ENCODE measurements at places on chromosomes 5 and 9.

GRCh38 chr9:105039175-105039799, 111.3 kb upstream of the ABCA1 start:
- DNase-seq, result no peak

DNA sequence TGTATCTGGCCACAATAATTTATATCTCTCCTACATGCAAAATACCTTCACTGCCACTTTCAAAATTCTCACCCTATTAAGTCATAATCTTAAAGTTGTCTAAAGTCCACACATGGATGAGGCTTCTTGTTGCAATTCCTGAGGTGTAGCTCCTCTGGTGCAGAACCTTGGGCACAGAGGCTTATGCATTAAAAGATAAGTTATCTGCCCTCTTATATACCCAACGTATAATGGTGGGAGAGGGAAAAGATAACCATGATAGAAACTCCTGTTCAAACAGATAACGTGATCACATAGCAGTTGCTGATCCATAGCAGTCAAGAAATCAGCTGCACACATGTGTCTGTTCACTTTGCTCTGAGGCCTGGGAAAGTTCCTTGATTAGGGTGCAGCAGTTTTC, 1767.0 kb downstream of the MAT2B start:
- DNase-seq, result no peak

- no peak for DNase-seq
Measured at GRCh38 chr5:43400082-43400481, 12.1 kb downstream of the CCL28 start.

- no peak for DNase-seq
Measured at GRCh38 chr5:74310997-74311930, 329.3 kb downstream of the ENC1 start.

GRCh38 chr5:178434016-178434761, 156.0 kb downstream of the COL23A1 start:
- no peak for DNase-seq

DNA sequence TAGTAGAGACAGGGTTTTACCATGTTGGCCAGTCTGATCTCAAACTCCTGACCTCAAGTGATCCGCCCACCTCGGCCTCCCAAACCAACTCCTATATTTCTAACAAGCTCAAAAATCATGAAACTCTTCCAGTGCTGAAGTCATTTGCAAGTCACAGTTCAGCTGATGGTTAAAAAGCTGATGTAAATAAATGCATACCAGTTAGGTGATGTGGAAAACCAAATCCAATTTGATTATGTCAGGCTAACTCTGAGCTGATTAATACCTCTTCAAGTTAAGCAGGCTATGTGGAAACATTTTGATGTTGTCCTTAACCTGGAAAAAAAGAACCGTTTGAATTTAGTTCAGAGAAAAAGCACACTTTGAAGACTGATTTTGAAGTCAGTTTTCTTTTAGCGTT, 51.0 kb downstream of the TMEM252 start:
- no peak for DNase-seq

DNA sequence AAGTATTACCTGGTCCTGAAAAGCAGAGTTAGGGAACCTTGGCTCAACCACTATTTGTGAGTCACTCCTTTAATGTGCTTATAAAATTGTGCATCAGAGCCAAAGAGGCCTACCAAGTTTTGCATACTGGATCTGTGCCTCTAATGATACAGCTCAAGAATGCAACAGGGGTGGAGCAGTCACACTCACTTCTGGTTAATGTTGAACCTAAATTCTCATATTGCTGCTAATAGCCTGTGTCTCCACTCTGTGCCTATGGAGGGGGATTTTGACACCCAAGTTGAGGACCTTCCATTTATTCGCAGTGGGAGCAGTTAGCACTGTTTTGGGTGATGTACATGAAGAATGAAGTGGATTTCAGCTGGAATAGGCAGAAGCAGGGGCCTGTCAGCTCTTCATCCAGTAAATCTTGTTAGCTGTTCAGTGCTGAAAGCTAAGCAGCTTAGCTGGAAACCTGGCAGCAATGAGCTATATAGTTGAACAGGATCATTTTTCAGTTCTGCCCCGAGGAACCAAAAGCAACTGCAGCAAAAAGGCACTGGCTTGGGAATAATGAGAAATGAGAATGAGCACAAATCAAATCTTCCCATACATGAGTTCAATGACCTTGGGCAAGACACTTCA, 9.7 kb downstream of the SH3TC2 start:
- no peak for DNase-seq

GRCh38 chr9:72984991-72985390, 32.1 kb upstream of the ALDH1A1 start:
- DNase-seq, result no peak

DNA sequence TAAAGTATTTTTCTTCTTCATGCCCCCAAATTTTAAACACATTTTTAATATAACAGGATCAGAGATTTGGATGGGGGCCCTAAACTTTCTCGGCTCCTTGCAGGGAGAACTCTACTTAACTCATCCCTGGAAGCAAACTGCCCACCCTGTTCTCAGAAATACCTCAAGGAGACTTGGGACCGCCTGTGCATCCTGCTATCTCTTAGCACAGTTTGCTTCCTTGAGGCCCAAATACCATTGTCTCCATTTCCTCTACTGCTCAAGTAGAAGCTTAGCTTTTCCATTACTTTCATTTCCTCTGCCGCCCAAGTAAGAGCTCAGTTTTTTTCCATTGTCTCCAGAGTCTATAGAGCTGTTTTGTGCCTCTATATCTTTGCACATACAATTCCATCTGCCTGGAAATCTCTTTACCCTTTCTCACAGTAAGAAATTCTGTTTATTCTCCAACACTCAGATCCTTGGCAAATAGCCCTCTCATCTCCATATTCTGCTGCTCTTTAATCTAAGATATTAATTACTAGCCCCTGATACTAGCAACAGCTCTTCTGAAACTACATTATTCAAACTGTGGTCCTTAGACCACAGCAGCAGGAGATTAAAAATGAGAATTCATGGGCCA, 137.8 kb downstream of the CEMIP2 start:
- no peak for DNase-seq

DNA sequence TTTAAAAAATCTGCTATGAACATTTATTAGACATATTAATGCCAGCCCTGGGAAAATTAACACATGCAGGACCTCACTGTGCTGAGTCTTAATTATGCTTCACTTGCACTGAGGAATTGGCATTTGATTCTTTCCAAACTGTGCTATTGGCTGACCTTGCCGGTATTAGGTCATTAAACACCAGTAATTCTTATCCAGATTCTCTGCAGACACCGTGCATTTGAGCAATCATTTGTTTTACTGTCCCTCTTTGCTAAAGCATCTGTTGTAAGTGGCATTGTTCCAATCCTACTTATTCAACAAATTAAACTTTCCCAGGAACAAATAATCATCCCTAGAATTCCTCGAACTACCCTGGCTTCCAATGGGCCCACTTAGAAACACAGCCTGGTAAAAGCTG, 145.0 kb downstream of the SLC12A2 start:
- DNase-seq, result no peak

- DNase-seq, result no peak
Measured at GRCh38 chr5:172274951-172275753, 8.4 kb downstream of the UBTD2 start.

DNA sequence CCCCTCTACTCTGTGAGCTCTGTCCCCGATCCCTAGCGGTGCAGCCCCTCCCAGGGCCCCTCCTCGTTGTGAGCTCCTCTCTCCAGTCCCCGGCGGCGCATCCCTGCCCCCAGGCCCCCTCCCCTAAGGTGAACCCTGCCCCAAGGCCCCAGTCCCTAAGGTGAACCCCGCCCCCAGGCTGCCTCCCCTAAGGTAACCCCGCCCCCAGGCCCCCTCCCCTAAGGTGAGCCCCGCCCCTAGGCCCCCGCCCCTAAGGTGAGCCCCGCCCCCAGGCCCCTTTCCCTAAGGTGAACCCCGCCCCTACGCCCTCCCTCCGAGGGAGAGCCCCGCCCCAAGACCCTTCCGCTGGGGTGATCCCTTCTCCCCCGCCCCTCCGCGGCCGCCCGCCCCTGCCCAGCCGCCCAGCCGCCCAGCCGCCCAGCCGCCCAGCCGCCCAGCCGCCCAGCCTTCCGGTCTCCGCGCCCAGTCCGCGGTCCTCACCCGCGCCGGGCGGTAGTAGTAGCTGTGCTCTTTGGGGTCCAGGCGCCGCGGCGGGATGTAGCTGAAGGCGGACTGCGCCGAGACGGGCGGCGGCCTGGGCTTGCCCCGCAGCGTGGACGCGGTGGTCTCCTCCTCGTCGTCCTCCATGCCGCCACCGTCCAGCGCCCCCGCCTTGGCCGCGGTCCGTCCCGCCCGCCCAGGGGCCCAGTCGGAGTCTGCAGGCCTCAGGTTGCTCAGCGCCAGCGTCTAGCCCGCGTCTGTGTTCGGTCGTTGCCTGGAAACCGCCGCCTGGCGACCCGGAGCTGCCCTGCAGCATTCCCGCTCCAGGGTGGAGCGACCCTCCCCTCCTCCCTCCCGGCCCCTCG, at the start of gene CFAP90:
Gene CFAP90 (minus strand): TSS at position 739 of the 845 bp plus-strand sequence. CDS start 112 bp downstream, at position 627.
- peak; percentile 87 for DNase-seq

DNA sequence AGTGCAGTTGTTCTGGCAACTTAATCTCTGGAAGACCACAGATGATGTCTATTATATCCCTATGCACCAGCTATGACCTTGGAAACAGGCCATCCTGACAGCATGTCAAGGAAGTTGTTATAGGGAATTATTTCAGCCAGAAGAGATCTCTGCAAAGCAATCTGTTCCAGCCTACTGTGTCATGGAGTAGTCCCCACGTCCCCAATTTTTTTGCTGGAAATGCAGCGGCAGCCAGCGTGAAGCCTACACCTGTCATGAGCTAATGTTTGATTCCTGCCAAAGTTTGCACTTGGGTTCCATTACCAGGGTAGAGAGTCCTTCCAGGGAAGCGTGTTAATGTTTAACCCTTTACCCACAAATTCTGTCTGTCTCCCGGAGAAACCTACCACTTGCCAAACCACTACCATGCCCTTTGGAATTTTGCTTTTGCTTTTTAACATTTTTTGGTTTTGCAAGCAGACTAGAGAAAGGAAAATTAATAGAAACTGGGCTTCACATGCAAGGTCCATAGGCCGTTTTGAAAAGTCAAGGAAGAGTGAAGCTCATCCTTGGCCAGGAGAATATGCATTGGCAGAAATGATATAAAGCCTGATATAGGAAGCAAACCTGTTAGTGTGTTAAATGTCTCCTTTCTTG, 174.9 kb upstream of the SPRY4 start:
- DNase-seq, result no peak

GRCh38 chr9:131774636-131775035, 34.8 kb upstream of the RAPGEF1 start:
- DNase-seq, result no peak

DNA sequence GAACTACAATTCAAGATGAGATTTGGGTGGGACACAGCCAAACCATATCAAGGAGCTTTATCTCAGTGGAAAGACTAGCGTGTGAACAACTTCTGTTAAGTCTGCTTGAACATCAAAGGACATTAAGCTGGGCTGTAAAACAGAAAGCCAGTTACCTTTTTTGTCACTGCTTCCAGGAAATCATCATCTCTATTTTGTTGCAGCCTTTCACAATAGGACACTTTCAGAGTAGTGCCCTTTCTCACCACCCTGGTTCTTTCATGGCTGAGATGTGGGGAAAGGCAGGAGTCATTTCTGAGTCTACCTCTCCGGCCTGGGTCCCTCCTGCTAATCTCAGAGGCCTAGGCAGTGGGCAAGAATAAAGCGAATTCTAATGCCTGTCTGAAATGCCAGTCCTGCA, 96.2 kb upstream of the PPP1R2B start:
- no peak for DNase-seq

GRCh38 chr9:16170119-16170518, 617.3 kb downstream of the CCDC171 start:
- no peak for DNase-seq

DNA sequence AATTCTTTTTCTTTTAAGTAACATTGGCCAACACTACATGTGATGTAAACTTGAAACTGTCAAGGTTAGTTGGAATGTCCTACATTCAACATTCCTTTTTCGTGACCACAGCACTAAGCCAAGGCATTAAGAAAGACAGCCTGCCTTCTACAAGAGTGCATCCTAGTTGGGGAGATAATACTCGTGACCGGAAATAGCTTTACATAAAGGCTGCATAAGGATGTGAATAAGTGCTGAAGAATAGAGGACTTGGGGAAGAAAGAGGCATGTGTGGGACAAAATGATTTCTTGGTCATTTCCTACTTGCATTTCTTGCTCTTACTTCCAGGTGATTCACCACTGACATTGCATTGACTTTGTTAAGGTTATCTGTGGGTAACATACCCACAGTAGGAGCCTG, 282.0 kb downstream of the DMRT2 start:
- DNase-seq, result no peak

DNA sequence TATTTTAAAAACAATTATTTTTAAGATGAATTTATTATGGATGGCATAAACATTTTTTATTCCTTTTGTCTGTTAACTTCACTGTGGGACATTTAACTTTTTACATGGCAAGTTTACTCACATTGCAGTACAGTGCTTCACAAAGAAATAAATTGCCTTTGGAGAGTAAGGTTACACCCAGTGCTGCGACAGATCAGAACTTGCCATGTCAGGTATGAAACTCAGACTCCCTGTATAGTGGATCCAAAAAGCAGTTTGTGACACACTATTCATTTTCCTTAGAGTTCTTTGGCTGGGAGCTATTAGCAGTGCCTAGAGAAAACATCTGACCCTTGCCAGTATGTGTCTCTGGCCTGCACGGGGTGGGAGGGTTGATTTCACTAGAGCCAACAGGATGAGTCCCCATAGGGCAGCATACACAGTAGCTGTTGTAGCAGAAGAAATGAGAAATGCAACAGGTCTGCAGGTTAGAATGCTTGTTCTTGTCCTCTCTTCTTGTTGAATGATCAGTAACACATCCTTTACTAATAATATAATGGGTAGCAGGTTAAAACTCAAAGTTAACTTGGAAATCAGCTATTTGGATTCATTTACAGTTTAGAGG, 42.9 kb downstream of the STARD4 start:
- no peak for DNase-seq

GRCh38 chr5:75611311-75612225, at the start of gene ANKDD1B:
Gene ANKDD1B, plus strand, starts transcription at chr5:75611453. Its CDS starts 182 bp downstream, at chr5:75611635.
- peak; percentile 61 for DNase-seq

DNA sequence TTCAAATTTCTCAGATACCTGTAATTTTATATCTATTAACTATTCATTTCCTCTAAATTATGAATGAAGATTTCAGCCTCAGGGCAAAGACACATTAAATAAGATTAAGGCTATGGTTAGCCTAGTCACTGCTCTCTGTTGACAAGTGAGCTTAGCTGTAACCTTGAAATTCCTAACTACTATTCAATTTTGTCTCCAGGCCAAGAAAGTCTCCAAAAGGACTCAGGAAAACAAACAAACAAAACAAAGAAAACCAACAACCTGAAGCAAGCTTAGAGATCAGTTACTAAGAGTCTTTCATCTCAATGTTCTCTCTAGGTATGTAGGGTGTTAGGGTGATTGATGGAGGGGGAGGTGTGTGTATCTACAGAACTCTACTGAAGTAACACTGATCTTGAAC, 9.6 kb upstream of the CTNNAL1 start:
- no peak for DNase-seq

- peak; percentile 86 for DNase-seq
Measured at GRCh38 chr9:71909887-71910649, 925 bp downstream of the ABHD17B start.

- no peak for DNase-seq
Measured at GRCh38 chr9:82208741-82209450, 220.3 kb downstream of the SPATA31D1 start.
